ENCODE measurements at places on chromosomes 16 and 17.

GRCh38 chr17:28737770-28738679 is 5.8 kb upstream of the TRAF4 start:
- no peaks in the 10 kb centered on the region for H3K27me3 ChIP-seq
- H3K4me1 ChIP-seq = peaks cover 12% of the 10 kb centered on the region
- H3K36me3 ChIP-seq = peaks cover 40% of the 10 kb centered on the region
- no peak overlapping the region for H3K27ac ChIP-seq
- no peak overlapping the region for H3K4me3 ChIP-seq

GRCh38 chr16:50684823-50685461 is 3.8 kb upstream of the SNX20 start:
- H3K27ac ChIP-seq = no peak overlapping the region
- H3K4me1 ChIP-seq = no peaks in the 10 kb centered on the region
- no peaks in the 10 kb centered on the region for H3K36me3 ChIP-seq
- no peak for DNase-seq
- H3K27me3 ChIP-seq = peaks cover 14% of the 10 kb centered on the region
- no peak overlapping the region for H3K4me3 ChIP-seq

- H3K27ac ChIP-seq = no peak overlapping the region
- DNase-seq = no peak
- peaks cover 78% of the 10 kb centered on the region for H3K27me3 ChIP-seq
These were observed 1.7 kb upstream of the PRSS21 start for GRCh38 chr16:2815299-2815771.

DNA sequence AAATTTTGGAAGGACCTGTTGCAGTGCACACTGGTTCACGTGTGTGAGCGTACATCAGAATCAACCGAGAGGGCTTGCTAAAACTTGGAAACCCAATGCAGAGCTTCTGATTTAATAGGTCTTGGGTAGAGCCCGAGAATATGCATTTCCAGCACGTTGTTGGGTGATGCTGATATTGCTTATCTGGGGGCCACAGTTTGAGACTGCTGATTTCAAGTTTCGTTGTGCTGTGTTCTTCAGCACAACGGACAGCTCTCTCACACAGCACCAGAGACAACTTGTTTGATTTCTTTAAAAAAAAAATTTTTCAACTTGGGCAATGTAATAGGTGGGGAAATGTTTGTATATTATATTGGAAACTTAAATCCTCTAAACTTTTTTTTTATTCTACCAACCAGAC is 9.4 kb downstream of the OR4D2 start:
- H3K4me3 ChIP-seq = no peak overlapping the region
- H3K27ac ChIP-seq = no peak overlapping the region
- peak; percentile 11 for DNase-seq
- peaks cover 55% of the 10 kb centered on the region for H3K27me3 ChIP-seq

- no peak overlapping the region for H3K4me3 ChIP-seq
- H3K27me3 ChIP-seq = peaks cover 75% of the 10 kb centered on the region
- H3K4me1 ChIP-seq = peaks cover 15% of the 10 kb centered on the region
- H3K36me3 ChIP-seq = no peaks in the 10 kb centered on the region
- no peak overlapping the region for H3K27ac ChIP-seq
- DNase-seq = no peak
These were observed 2.4 kb downstream of the JPH3 start for GRCh38 chr16:87604634-87605111.

DNA sequence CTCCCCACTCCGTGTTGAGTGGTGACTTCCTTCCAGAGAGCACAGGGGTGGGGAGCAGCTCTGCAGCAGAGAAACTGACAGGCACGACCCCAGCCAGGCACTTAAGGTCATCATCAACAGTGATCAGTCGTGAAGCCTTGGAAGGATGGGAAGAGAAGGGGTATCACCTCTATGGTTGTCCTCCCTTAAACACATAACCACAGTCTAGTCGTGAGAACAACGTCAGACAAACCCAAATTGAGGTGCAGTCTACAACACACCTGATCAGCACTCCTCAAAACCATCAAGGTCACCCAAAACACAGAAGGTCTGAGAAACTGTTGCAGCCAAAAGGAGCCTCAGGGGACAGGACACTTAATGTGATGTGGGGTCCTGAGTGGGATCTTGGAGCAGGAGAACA is 68.3 kb downstream of the MPRIP start:
- peaks cover 32% of the 10 kb centered on the region for H3K4me1 ChIP-seq
- DNase-seq = no peak
- no peak overlapping the region for H3K4me3 ChIP-seq
- no peaks in the 10 kb centered on the region for H3K27me3 ChIP-seq
- H3K27ac ChIP-seq = no peak overlapping the region

- H3K27me3 ChIP-seq = peaks cover 22% of the 10 kb centered on the region
- DNase-seq = no peak
- H3K4me3 ChIP-seq = no peak overlapping the region
- no peaks in the 10 kb centered on the region for H3K36me3 ChIP-seq
- peaks cover 12% of the 10 kb centered on the region for H3K4me1 ChIP-seq
These were observed 38.9 kb downstream of the MRPS23 start for GRCh38 chr17:57810721-57811637.

- DNase-seq = no peak
- no peaks in the 10 kb centered on the region for H3K36me3 ChIP-seq
- no peak overlapping the region for H3K27ac ChIP-seq
- no peak overlapping the region for H3K4me3 ChIP-seq
- H3K4me1 ChIP-seq = no peaks in the 10 kb centered on the region
These were observed 1.3 kb downstream of the CLEC10A start for GRCh38 chr17:7078711-7079110.

GRCh38 chr16:69448470-69449193 is 24.2 kb downstream of the CYB5B start:
- no peak overlapping the region for H3K4me3 ChIP-seq
- peak; percentile 68 for DNase-seq
- H3K36me3 ChIP-seq = peaks cover 12% of the 10 kb centered on the region

DNA sequence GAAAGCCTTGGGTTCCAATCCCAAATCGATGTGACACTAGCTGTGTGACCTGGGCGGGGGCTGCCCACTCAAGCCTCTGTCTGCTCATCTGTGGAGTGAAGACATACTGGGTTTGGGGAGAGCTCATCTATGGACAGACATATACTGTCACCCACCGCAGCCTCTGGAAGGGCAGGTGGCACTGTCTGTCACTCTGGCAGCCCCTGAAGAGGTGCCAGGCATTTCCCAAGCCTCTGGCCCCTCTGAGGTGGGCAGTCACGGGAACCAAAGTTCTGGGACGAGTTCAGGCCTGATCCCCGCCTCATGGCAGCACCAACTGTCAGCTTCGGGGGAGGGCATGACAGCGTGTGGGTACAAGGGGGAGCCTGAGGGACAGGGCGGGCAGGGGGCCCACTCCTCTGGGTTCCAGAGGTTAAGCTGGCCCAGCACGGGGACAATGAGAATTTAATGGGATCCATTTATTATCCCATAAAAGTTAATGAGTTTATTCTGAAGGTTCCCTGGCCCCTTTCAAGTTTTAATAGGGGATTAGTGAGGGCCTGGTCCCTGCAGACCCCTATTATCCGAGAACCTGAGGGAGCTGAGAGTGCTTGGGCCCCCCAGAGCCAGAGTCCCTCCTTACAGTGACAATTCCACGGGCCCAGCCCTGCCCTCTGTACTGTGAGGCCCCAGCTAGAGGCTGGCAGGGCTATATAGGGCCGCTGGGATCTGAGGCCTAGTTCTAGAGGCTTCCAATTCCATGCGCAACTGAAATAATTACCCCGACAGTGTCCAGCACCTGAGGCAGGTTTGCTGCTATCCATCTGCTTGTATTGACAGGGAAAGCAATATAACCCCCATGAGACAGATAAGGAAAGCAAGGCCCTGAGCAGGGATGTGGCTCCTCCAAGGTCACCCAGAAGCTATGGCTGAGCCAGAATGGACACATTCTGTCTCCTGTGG is 18.8 kb downstream of the SEZ6 start:
- H3K27me3 ChIP-seq = peaks cover 84% of the 10 kb centered on the region
- H3K36me3 ChIP-seq = no peaks in the 10 kb centered on the region
- no peak for DNase-seq
- no peak overlapping the region for H3K4me3 ChIP-seq
- H3K27ac ChIP-seq = no peak overlapping the region
- peaks cover 14% of the 10 kb centered on the region for H3K4me1 ChIP-seq

DNA sequence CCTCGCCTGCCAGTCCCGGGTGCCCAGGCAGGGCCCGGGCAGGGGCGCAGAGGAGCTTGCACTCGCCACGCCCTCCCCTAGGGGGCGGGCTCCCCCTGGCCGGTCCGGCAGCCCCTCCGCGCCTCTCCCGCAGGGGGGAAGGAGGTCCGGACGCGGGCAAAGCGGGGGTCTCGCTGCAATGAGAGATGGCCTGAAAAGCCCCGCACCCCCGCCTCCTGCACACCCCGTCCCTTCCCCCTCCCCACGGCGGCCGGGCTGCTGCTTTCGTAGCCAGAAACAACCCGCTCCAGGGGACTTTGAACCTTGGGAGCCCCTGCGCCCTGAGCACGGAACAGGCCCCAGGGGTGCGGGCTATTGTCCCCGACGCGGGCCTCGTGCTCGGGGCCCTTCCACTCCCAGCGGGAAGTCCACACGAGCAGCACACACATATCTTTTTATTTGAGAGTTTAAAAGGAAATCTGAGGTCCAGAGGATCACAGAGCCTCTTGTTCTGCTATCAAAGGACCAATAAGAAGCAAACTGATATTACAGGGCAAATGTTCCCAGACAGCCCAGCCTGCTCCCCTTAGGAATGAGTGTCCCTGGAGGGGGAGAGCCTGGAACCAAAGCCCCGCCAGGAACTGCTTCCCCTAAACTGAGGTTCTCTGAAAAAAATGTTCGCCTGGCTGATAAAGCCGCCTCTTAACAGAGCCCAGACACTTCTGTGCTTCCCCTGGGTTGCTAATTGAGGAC is 5.8 kb upstream of the CBX4 start:
- H3K4me3 ChIP-seq = peak overlapping the region; percentile 20
- H3K27ac ChIP-seq = no peak overlapping the region
- peaks cover 41% of the 10 kb centered on the region for H3K4me1 ChIP-seq
- DNase-seq = peak; percentile 37

GRCh38 chr17:30191072-30191471 is 44.4 kb downstream of the SLC6A4 start:
- H3K4me3 ChIP-seq = no peak overlapping the region
- DNase-seq = no peak
- no peaks in the 10 kb centered on the region for H3K27me3 ChIP-seq
- H3K36me3 ChIP-seq = no peaks in the 10 kb centered on the region
- no peak overlapping the region for H3K27ac ChIP-seq
- H3K4me1 ChIP-seq = peaks cover 2% of the 10 kb centered on the region

GRCh38 chr16:14485811-14486519 is 144.1 kb downstream of the PARN start:
- H3K4me1 ChIP-seq = peaks cover 25% of the 10 kb centered on the region
- no peaks in the 10 kb centered on the region for H3K27me3 ChIP-seq
- peaks cover 4% of the 10 kb centered on the region for H3K36me3 ChIP-seq
- DNase-seq = no peak
- H3K27ac ChIP-seq = peak overlapping the region; percentile 74

DNA sequence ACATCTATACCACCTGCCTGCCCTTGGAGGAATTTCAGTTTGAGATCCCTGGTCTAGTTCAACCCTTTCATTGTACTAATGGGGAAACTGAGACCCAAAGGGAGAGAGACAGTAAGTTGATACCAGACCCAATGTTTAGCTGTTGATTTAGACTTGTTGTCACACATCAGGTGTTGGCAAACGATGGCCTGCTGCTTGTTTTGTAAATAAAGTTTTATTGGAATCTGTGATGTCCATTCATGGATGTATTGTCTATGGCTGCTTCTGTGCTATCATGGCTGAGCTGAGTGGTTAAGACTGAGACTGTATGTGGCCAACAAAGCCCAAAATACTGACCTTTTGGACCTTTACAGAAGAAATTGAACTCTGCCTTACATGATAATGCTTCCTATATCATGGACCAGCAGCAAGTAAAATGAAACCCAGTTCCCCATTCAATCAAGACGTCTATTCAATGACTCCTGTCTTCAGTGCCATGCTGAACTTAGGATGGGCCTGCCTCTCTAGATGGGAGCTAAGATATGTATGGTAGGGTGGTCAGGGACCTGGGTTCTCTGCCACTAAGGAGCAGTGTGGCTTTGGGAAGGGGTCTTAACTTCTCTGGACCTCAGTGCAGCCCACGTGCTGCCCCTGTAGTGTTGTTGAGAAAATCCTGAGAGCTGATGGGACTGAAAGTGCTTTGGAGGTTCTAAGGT is 111.0 kb downstream of the IRX5 start:
- H3K4me3 ChIP-seq = no peak overlapping the region
- peaks cover 36% of the 10 kb centered on the region for H3K27me3 ChIP-seq
- DNase-seq = no peak

GRCh38 chr16:106623-107324 is 28.7 kb downstream of the MPG start:
- peaks cover 7% of the 10 kb centered on the region for H3K4me1 ChIP-seq
- H3K4me3 ChIP-seq = no peak overlapping the region
- no peaks in the 10 kb centered on the region for H3K27me3 ChIP-seq
- peak; percentile 79 for DNase-seq
- no peak overlapping the region for H3K27ac ChIP-seq

GRCh38 chr16:49652456-49653172 is 203.3 kb downstream of the ZNF423 start:
- H3K27me3 ChIP-seq = no peaks in the 10 kb centered on the region
- H3K4me1 ChIP-seq = peaks cover 20% of the 10 kb centered on the region
- no peaks in the 10 kb centered on the region for H3K36me3 ChIP-seq
- no peak overlapping the region for H3K4me3 ChIP-seq

- DNase-seq = peak; percentile 21
- H3K4me3 ChIP-seq = peak overlapping the region; percentile 64
- H3K4me1 ChIP-seq = peaks cover 5% of the 10 kb centered on the region
- no peak overlapping the region for H3K27ac ChIP-seq
- no peaks in the 10 kb centered on the region for H3K36me3 ChIP-seq
- H3K27me3 ChIP-seq = no peaks in the 10 kb centered on the region
These were observed 128.7 kb downstream of the PRKCA start for GRCh38 chr17:66430846-66431795.

DNA sequence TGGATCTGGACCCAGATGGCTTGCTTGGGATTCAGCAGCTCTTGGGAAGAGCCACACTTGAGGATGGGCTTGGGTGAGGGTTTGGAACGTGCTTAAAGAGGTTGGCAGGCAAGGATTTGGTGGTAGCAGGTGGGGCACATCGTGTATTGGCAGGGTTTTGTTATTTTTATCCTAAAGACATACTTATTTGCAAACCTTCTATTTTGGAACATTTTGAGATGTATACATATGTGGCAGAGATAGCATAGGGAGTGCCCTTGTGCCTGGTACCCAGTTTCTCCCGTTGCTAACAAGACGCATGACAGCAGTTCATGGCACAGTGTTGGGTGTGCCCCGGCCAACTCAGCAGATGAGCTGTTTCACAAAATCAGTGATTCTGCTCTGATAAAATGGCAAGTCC is 9.1 kb downstream of the BANP start:
- no peak overlapping the region for H3K27ac ChIP-seq
- H3K36me3 ChIP-seq = no peaks in the 10 kb centered on the region
- peaks cover 25% of the 10 kb centered on the region for H3K4me1 ChIP-seq
- no peak for DNase-seq

- H3K27ac ChIP-seq = no peak overlapping the region
- H3K36me3 ChIP-seq = peaks cover 80% of the 10 kb centered on the region
- no peak overlapping the region for H3K4me3 ChIP-seq
- DNase-seq = no peak
- no peaks in the 10 kb centered on the region for H3K27me3 ChIP-seq
These were observed 20.4 kb downstream of the TK2 start for GRCh38 chr16:66529475-66529874.

DNA sequence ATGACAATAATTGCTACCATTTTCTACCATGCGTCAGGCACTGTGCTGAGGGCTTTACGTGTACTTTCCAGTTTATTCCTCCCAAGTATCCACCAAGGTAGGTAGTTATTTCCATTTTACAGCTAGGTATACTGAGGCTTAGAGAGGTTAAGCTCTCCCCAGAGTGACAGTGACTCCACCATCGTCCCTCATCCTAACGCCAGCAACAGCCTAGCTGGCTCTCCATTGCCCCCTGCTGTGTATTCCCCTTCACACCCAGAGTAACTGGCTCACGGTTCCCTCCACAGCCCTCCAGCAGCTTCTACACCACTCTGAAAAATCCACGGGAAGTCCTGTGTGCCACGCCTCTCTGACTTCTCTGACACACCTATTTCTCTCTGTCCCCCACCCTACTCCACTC is 7.1 kb upstream of the ASGR1 start:
- no peak overlapping the region for H3K27ac ChIP-seq
- H3K27me3 ChIP-seq = no peaks in the 10 kb centered on the region
- no peak for DNase-seq

All from mesenchymal stem cell (in vitro differentiated cells and primary cell).